ENCODE measurements at places on chromosomes 2 and 18. TPM values are rescaled to one million over a fixed set of nuclear protein-coding genes. Genes with fewer than 3 reads are reported as not detected.

The TGFA gene
- total RNA-seq, result 18.5 TPM

The TSPYL6 gene
- total RNA-seq, result not detected

The PPP3R1 gene
- 15.6 TPM for total RNA-seq

The UBE2E3 gene
- 38.7 TPM for total RNA-seq

The GLI2 gene
- total RNA-seq, result 1.0 TPM

DNA sequence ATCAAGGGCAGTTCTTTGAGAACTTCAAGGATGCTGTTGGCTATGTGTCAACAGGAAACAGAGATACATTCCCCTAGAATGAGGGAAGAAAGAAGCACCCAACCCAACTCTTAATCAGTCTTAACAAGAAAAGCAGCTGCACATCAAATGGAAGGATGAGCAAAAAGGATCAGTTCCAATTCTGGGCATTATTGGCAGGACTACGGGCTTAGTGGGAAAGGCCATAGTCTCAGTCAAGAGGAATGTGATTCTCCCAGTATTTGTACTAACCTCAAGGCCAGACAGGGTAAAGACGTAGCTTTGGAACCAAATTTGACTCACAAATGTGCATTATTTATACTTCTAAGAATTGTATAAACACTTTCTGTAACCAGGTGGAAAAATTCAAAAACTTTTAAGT, 18.2 kb downstream of the BMP10 start:
- H3K27ac ChIP-seq, result no peak overlapping the region
- H3K4me1 ChIP-seq, result no peaks in the 10 kb centered on the region
- H3K27me3 ChIP-seq, result no peaks in the 10 kb centered on the region
- no peaks in the 10 kb centered on the region for H3K36me3 ChIP-seq

DNA sequence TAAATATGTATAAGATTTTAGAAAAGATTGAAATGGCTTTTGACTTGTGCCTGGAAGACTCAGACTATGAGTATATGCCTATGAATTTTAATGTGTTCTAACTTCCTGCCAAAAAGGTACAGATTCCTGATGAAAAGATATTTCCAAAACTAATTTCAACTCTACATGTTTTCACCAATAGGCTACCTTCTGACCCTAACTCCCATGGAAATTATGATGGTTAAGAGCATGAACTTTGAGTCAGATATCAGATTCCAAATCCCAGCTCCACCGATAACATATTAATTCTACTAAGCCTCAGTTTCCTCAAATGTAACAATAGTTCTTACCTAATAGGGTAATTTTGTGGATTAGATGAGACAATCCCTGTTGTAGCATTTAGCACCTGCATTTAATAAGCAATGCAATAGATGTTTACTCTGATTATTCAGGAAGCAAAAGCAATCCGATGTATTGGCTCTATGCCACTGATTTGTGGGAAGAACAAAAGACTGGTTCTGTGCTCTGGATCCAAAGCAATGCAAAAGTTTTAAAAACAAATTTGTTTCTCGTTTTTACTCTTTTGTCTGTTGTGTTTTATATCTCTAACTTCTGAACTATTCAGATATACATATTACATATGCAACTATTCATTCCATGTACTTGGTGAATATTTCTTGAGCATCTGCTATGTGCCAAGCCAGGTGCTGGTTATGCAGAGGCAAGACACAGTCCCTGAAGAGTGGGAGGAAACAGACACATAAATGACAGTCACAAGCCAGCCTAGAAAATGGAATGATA, 115.4 kb downstream of the GATA6 start:
- no peaks in the 10 kb centered on the region for H3K36me3 ChIP-seq
- H3K27me3 ChIP-seq, result no peaks in the 10 kb centered on the region
- no peak for DNase-seq
- peaks cover 11% of the 10 kb centered on the region for H3K4me1 ChIP-seq
- no peak overlapping the region for H3K4me3 ChIP-seq
- no peak overlapping the region for H3K27ac ChIP-seq

DNA sequence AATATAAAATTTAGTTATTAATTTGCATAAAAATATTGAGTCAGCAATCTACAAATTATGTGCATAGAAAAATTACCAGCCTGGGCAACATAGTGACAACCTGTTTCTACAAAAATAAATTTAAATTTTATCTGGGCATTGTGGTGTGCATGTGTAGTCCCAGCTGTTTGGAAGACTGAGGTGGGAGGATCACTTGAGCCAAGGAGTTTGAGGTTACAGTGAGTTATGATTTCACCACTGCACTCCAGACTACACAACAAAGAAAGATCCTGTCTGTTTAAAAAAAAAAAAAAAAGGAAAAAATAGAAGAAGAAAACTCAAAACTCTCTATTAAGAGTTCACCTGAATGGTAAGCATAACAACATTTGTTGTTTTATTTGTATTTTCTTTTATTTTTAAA, 1048.4 kb upstream of the CDH2 start:
- H3K4me3 ChIP-seq, result no peak overlapping the region
- H3K4me1 ChIP-seq, result no peaks in the 10 kb centered on the region
- H3K27ac ChIP-seq, result no peak overlapping the region
- DNase-seq, result no peak
- H3K27me3 ChIP-seq, result no peaks in the 10 kb centered on the region
- H3K36me3 ChIP-seq, result no peaks in the 10 kb centered on the region

DNA sequence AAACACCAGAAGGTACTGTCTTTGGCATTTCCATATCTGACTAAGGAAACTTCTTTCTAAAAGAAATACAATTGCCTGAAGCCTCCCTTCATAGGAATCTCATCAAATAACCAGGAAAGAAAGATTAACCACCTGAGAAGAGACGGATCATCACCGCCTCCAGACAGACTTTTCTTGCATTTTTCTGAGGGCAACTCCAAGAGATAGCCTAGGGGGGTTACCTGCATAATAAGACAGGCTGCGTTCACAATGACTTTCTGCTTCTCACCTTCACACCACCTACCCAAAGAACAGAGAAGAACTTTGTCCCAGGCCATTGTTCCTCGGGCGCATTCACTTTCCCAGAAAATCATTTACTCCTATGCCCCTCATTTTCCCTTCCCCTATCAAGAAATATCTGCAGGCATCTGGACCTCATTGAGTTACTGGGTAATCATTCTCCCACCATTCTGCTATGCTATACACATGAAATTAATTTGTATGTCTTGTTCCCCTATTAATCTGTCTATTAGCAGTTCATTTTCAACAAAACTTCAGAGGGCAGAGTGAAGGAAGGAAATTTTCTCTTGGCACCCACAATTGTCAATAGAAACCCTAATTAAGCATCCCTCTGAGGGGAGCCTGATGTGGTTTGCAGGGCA, 8.3 kb upstream of the POMC start:
- no peaks in the 10 kb centered on the region for H3K36me3 ChIP-seq
- H3K27ac ChIP-seq, result no peak overlapping the region
- no peak overlapping the region for H3K4me3 ChIP-seq
- no peaks in the 10 kb centered on the region for H3K4me1 ChIP-seq

- H3K36me3 ChIP-seq, result no peaks in the 10 kb centered on the region
- no peak for DNase-seq
- no peak overlapping the region for H3K27ac ChIP-seq
- H3K4me3 ChIP-seq, result no peak overlapping the region
Measured at GRCh38 chr2:107992069-107992468, 5.7 kb downstream of the SLC5A7 start.

GRCh38 chr2:207418419-207418818, 111.3 kb upstream of the CREB1 start:
- no peak overlapping the region for H3K27ac ChIP-seq
- DNase-seq, result no peak
- H3K4me1 ChIP-seq, result no peaks in the 10 kb centered on the region

DNA sequence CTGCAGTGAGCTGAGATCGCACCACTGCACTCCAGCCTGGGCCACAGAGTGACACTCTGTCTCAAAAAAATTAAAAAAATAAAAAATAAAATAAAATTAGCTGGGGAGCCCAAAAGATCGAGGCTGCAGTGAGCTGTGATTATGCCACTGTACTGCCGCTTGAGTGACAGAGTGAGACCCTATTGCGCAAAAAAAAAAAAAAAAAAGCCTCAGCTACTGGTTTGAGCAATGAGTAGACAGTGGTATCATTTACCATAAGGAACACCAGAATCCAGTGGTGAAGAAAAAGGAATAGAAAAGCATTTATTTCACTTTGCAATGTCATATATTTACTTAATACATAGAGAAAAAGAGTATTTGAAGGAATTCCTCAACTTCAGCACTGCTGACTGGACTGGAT, 3.0 kb downstream of the SAP130 start:
- no peak for DNase-seq
- H3K4me3 ChIP-seq, result no peak overlapping the region
- no peak overlapping the region for H3K27ac ChIP-seq
- peaks cover 14% of the 10 kb centered on the region for H3K4me1 ChIP-seq
- peaks cover 1% of the 10 kb centered on the region for H3K36me3 ChIP-seq
- H3K27me3 ChIP-seq, result no peaks in the 10 kb centered on the region

GRCh38 chr18:37565101-37565976, at the start of gene CELF4:
TSS of gene CELF4 (minus strand) at chr18:37565798.
- no peak for DNase-seq
- H3K27ac ChIP-seq, result no peak within 1 kb of the TSS
- peaks cover 27% of the 10 kb centered on the region for H3K27me3 ChIP-seq
- H3K4me3 ChIP-seq, result no peak within 1 kb of the TSS
- H3K4me1 ChIP-seq, result peaks cover 26% of the 10 kb centered on the region

- H3K27ac ChIP-seq, result no peak overlapping the region
- H3K27me3 ChIP-seq, result no peaks in the 10 kb centered on the region
- peaks cover 31% of the 10 kb centered on the region for H3K4me1 ChIP-seq
- DNase-seq, result peak; percentile 32
Measured at GRCh38 chr2:9757501-9758264, 85.6 kb upstream of the TAF1B start.

DNA sequence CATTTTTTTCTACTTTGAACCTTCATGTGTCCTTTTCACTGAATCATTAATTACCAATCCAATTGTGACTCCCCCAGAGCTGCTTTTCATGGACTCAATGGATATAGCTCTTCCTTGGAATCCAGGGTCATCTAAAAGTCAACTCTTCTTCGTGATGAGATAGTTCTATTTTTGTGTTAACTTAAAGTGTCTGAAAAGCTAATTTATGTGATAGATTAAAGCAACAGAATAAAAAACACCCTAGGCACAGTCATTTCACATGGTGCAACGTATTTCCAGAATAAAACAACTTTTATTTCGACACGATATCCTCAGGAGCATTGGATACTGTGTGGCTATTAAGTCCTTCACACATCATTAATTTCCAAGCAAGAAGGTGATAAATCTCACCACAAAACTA, 250.6 kb upstream of the SPHKAP start:
- no peaks in the 10 kb centered on the region for H3K27me3 ChIP-seq
- no peak overlapping the region for H3K27ac ChIP-seq
- H3K36me3 ChIP-seq, result no peaks in the 10 kb centered on the region
- DNase-seq, result no peak

DNA sequence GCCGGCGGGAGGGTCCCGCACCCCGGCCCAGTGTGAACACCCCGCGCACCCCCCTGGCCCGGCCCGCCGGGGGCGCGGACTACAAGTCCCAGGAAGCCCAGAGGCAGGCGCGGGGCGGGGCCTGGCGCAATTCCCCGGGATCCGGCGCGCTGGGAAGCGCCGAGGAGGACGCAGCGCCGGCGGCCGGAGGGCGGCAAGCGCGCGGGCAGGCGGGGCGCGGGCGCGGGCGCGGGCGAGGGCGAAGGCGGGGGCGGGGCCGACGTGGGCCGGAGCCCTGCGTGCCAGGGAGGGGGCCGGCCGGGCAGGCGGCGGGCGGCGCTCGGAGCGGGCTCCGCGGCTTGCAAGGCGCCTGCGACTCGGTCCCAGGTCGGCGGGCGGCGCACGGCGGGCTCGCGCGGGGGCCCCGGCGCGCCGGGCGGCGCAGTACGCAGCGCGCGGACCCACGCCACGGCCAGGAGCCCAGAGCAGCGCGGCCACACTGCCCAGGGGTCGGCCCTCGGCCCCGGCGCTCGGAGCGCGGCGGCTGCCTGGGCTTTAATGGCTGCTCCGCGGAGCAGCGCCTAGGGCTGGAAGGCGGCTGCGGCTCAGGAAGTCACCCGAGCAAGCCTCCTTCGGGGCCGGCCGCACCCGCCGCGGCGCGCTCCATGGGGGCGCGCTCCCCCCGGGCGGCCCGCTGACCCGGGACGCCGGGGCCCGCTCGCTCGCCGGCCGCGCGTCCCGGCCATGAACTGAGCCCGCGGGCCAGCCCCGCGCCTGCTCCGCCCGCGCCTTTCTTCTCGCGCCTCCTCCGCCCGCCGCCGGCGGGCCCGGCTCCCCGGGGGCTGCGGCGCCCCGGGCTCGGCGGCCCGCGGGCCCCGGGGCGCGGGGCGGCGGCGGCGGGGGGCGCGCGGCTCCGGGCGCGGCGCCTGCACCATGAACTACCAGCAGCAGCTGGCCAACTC, at the start of gene AGAP1:
AGAP1 (plus strand) TSS at position 269 of the 941 bp plus-strand sequence.
- H3K4me1 ChIP-seq, result peaks cover 35% of the 10 kb centered on the region
- peak; percentile 92 for DNase-seq

DNA sequence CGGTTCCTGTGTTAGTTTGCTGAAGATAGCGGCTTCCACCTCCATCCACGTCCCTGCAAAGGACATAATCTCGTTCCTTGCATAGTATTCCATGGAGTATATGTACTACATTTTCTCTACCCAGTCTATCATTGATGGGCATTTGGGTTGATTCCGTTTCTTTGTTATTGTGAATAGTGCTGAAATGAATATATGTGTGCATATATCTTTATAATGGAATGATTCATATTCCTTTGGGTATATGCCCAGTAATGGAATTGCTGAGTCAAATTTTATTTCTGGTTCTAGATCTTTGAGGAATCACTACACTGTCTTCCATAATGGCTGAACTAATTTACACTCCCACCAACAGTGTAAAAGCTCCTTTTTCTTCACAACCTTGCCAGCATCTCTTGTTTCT, 255.4 kb upstream of the CDH2 start:
- H3K27ac ChIP-seq, result no peak overlapping the region
- no peak for DNase-seq
- no peaks in the 10 kb centered on the region for H3K27me3 ChIP-seq
- H3K4me3 ChIP-seq, result no peak overlapping the region

DNA sequence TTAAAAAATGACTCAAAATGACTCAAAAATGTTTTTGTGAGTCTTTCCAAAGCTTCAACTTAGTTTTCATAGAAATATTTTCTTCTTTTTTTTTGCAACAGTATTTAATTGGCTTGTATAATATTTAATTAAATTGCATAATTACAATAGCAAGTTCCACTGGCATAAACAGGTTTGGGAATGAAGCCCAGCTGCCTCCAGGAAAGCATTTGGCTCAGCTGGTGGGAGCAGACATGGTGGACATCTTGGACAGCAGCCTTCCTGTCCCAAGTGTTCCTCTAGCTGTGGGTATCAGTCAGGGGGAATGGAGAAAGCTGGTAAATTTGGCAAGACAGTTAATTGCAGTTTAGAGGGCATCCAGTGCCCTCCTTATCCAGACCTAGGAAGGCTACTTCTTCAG, 213.4 kb downstream of the ZBTB7C start:
- no peak overlapping the region for H3K4me3 ChIP-seq
- H3K36me3 ChIP-seq, result no peaks in the 10 kb centered on the region
- peaks cover 11% of the 10 kb centered on the region for H3K4me1 ChIP-seq
- H3K27ac ChIP-seq, result no peak overlapping the region
- H3K27me3 ChIP-seq, result no peaks in the 10 kb centered on the region

GRCh38 chr2:146128216-146128615, 1608.3 kb upstream of the ZEB2 start:
- H3K36me3 ChIP-seq, result no peaks in the 10 kb centered on the region
- DNase-seq, result no peak
- H3K27ac ChIP-seq, result no peak overlapping the region
- no peaks in the 10 kb centered on the region for H3K4me1 ChIP-seq
- no peak overlapping the region for H3K4me3 ChIP-seq

- H3K4me1 ChIP-seq, result peaks cover 56% of the 10 kb centered on the region
- peak; percentile 75 for DNase-seq
- no peaks in the 10 kb centered on the region for H3K36me3 ChIP-seq
- peak overlapping the region; percentile 75 for H3K4me3 ChIP-seq
Measured at GRCh38 chr2:191245869-191246531, 796 bp downstream of the MYO1B start.

GRCh38 chr2:10167316-10167715, 44.8 kb downstream of the RRM2 start:
- no peak for DNase-seq
- H3K4me3 ChIP-seq, result no peak overlapping the region
- no peaks in the 10 kb centered on the region for H3K36me3 ChIP-seq
- peaks cover 4% of the 10 kb centered on the region for H3K4me1 ChIP-seq
- no peak overlapping the region for H3K27ac ChIP-seq
